CD4-positive, alpha-beta T cell treated with Interleukin-4 for 4 hours (primary cell): ENCODE measurements at places on chromosomes 13 and 19.

GRCh38 chr19:3652422-3652821, 25.8 kb upstream of the CACTIN start:
- DNase-seq = no peak

- no peak for DNase-seq
Observed at GRCh38 chr13:41426047-41426446, 31.3 kb upstream of the RGCC start.

DNA sequence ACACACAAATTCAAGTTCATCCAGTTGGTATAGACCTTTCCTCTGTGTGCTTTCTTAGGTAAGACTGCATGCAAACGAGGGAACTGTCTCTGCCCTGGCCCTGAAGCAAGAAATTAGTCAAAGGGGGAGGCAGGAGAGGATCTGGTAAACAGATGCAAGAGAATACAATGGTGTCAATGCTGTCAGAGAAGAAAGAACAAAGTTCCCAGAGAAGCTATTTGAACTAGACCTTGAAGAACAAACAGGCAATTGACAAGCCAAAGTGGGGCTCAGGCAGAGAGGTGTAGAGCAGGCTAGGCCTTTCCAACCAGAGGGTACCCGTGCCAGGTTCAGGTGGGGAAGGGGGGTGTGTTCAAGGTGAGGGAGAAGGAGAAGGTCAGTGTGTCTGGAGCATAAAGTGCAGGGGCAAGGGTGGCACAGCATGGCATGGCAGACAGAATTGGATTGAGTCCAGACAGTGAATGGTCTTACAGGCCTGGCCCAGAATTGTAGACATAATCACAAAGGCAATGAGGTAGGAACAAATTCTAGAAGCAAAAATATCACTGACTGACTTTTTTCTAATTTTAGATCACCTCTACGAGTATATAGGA, 95.0 kb upstream of the STARD13 start:
- DNase-seq = no peak

DNA sequence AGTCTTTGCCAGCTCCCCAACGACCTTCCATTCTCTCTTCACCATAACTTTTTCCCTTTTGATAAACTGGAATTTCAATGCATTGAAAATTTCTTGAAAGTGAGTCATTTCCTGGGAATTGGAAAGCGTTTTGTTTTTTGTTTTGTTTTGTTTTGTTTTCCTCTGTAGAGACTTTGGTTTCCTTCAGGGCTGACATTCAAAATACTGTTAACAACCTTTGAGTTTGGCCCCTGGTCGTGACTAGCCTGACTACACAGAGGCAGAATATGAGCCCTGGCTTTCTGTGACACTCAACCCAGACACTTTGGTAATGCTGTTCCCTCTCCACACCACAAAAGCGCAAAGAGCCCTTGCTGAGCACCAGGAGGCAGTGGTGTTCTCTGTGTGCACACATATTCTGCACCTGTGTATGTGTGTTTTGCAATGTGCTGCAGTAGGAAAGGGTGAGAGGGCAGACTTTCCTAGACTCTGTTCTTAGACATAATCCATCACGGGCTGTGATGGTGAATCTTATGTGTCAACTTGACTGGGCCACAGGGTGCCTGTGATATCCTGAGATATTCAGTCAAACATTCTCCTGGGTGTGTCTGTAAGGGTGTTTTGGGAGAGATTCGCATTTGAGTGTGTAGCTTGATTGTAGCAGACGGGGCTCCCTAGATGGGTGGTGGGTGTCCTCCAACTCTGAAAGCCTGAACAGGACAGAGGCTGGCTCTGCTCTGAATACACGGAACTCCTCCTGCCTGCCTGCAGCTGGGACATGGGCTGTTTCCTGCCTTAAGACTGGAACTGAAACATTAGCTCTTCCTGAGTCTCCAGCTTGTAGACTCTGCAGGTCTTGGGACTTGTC, 29.5 kb upstream of the ANKRD10 start:
- no peak for DNase-seq

DNA sequence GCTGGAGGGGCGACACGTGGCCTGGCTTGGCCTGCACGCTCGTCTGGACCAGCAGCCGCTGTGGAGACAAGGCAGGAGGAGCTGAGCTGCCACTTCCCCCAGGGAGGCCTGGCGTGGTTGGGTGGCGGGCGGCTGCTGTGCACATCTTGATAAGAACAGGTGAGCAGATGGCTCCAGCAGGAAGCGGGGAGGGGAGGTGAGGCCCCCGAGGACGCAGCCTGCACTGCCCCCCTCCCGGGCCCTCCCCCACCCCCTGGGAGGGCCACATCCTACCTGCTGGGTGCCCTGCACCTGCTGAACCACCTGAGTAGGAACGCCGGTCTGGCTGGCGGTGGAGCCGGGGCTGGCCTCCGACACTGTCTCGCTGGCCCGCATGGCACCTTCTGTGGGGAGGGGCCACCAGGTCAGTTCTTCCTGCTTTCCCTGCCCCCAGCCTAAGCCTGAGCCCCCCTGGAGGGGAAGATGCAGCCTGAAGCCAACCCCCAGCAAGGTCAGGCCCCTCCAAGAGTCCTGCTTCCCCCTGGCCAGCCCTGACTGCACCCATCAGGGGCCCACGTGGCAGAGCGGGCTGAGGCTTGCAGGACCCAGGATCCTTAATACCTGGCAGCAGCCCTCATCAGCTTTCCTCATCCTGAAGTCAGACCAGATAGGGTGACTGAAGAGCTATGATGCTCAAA, 22.8 kb downstream of the RFX1 start:
- peak; percentile 53 for DNase-seq

DNA sequence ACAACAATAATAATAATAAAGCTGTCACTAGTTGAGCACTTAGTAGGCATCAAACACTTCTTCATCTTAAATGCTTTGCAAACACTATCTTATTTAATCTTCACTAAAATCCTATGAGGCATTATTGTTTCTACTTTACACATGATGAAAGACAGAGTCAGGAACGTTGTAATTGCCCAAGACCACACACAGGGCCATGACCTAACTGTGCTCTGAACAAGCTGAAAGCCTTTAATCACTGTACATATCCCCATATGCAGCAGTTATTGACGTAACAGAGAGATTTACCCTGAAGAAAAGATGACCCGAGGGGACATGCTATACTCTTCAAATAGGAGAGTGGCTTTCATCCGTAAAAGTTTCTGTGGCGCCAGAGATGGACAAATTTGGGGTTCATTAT, 53.0 kb downstream of the SACS start:
- no peak for DNase-seq
